Erythroblast (primary cell): ENCODE measurements at places on chromosomes 4 and X.

DNA sequence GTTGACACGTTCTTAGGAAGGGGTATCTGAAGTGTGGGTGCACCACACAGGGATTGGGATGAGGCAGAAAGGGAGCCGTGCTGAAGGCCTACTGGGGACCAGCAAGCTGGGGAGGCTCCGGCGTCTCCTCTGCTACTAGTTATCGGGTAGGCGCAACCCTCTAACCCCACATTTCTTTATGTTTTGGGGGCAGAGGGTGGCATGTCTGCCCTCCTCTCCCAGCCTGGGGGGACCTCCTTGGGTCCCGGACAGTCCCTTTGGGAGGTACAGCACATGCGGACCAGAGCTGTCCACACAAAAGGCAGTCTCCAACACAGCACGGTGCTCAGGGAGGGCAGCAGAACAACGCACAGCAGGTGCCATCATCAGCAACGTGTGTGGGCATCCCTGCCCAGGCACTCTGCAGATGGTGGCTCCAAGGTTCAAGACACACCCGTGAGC, 33.2 kb downstream of the WDR1 start:
- DNase-seq, result no peak

- DNase-seq, result no peak
Measured at GRCh38 chrX:10471418-10471817, 149.0 kb downstream of the MID1 start.

DNA sequence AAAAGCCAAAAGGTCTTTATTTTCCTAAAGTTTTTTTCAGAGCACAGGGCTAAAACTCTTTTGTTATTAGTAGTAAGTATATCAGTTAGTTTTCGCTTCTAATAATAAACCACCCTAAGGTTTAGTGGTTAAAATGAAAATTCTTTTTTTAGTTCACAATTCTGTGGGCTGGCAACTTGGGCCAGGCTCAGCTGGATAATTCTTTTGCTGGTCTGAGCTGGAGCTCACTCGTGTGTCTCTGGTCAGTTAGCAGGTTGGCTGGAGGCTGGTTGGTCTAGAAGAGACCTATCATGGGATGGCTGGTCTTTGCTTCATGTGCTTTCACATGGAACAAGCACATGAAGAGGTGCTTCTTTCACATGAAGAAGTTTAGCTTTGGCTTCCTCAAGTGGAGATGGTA, 227.1 kb upstream of the LCORL start:
- DNase-seq, result no peak

- DNase-seq, result no peak
Measured at GRCh38 chr4:85446141-85446861, 28.6 kb upstream of the ARHGAP24 start.

GRCh38 chr4:129823105-129823504, 727.2 kb downstream of the C4orf33 start:
- DNase-seq, result no peak

DNA sequence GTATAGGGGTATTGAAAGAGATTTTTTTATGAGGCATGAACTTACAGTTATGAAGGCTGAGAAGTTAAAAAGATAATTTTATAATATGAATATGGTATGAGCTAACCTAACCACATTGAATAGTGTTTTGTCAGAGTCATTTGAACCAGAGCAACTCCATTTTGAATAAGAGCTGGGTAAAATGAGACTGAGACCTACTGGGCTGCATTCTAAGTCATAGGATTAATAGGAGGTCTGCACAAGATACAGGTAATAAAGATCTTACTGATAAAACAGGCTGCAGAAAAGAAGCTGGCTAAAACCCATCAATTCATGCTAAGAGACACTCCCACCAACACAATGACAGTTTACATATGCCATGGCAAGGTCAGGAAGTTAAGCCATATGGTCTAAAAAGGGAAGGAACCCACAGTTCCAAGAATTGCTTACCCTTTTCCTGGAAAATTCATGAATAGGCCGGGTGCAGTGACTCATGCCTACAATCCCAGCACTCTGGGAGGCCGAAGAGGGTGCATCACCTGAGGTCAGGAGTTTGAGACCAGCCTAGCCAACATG, 209.2 kb downstream of the TECRL start:
- no peak for DNase-seq

DNA sequence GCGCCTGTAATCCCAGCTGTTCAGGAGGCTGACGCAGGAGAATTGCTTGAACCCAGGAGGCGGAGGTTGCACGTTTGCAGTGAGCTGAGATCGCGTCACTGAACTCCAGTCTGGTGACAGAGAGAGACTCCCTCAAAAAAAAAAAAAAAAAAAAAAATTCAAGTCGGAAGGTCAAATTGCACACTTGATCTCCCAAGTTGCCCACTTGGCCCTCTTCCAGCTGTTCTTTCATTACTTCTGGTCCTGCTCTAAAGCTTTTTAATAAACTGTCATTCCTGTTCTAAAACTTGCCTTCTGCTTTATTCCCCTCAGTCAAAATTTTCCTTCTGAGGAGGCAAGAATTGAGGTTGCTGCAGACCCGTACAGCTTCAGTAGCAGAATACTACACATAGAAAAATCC, 2358.0 kb downstream of the ARAP2 start:
- no peak for DNase-seq

- no peak for DNase-seq
Measured at GRCh38 chrX:70421618-70422017, 1.5 kb upstream of the GDPD2 start.

- DNase-seq, result no peak
Measured at GRCh38 chrX:458631-459061, 71.9 kb upstream of the PPP2R3B start.

DNA sequence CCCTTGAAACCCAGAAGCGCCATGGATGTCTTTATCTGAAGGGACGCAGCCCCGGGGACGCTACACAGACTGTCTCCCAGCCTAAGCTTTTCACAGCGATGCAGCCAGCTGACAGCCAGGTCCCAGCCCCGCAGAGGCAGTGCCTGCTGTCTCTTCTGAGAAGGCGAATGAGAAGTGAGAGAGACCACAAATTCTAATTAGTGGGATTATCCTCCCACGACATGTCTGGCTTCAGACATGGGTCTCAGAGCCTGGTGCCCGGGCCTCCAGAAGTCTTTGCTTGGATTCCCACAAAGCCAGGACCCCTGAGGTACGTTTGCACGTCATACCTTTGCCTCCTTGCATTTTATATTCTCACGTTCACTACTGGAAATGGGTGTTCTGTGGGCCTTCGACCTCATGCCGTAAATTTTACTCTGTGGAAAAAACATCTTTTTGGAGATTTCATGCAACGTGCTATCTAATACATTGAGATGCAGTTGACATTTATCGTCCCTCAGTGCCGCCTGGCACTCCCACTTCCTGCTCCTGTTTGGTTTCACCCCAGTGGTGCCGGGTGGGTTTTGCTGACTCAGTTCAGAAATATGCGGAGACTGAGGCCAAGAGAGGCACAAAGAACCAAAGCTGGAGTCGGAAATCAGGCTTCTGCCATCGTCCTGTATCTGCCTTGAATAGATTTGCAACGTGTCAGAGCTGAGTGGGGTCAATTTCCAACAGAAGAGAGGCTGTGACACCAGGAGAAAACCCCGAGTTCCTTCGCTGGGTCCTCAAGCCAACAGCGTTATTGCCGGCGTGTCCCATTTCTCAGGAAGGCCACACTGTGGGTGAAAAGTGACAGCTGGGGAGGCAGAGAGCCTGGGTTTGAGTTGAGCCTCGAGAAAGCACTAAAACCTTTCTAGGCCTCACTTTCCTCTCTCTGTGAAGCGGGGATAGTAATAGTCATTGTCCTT, 114.4 kb downstream of the STK32B start:
- DNase-seq, result no peak

DNA sequence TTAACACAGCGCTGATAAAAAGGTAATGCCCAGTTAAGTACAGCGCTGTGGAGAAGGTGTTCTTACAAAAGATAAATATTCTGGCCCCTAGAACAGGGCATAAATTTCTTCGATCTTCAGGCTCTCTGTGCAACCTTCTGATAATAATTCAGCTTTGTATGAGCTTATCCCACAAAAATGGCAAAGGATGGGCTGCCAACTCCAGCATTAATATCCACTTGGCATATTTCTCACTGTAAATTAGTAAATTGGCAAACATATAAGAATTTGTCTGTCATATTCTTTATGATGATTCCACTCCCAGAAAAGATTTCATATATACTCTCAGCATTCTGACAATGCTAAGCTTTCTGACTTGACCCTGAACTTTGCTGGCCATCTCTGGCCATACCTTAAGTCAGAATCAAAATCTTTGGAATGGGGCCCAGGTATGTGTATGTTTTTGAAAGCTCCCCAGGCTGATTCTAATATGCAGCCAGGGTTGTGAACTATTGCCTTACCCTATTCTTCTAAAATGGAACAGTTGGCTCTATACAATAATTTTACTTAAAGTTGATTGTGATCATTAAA, 134.8 kb downstream of the FRYL start:
- no peak for DNase-seq

- no peak for DNase-seq
Measured at GRCh38 chrX:104018126-104018525, 4.6 kb upstream of the H2BW1 start.

DNA sequence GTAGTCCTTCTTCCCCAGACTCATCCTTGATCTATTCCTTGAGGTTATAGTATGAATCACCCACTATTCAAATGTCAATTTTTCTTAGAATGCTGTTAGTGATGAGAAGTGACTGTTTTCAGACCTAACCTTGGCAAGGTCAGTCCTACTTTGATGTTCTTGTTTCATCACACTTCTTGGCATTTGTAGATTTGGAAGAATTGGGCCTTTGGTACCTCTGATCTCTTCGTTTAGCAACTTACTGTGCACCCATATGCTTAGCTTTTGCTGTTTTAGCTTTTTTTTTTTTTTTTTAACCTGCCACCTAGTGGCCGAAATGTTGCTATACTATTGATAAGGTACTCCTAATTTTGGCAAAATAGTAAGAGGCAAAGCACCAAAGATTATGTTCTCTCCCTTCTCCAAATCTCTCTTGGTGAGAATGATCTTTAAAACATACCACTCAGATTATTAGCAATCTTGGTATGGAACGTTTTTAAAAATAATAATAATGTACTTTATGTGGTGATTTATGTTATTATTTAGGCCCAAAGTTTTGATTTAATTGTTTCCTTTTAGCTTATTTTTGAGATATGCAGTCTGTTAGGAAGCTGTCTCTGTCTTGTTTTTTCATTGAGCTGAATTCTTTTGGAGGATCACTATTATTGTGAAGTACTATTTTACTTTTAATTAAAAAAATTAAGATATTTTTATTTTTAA, 16.6 kb downstream of the DCK start:
- DNase-seq, result peak; percentile 66

DNA sequence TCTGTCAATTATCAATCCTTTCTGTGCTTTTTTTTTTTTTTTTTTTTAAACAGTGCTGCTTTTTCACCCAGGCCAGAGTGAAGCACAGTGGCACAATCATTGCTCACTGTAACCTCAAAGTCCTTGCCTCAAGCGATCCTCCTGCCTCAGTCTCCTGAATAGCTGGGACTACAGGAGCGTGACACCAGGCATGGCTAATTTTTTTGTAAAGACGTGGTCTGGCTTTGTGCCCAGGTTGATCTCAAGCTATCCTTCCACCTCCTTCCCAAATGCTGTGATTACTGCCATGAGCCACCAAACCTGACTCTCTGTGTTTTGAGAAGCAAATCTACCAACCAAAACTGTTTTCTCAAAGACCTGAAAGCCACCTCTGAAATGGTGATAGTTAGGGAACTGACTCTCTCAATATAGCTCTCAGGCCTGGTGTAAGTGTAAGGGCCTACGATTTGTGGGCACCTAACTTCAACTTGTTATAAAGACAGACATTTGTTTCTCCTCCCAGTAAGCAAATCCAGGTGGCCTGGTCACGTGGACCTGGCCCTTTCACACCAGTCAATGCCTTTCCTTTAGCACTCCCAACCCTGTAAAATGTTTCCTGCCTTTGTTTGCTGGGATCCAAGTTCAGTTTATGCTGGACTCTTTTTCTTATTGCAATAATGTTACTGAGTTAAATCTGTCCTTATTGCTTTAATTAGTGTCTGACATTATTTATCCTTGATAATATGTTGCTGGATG, 2015.9 kb downstream of the PCDH7 start:
- DNase-seq, result no peak

DNA sequence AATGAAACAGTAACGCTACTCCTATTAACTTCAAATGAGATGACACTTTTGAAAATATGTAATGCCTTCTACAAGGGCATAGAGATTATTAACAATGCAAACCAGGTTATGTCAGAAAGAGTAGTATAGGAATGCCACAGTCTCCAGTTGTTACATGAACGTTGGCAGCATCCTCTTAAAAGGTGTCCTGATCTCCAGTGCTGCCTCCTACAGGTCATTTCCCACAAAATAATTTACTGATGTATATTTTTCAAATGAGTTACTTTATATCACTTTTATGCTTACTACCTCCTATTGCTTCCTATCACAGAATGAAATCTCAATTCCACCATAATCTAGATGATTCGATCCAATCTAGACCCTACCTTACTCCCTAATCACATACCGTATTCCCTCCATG, 195.2 kb upstream of the EPHA5 start:
- peak; percentile 1 for DNase-seq

GRCh38 chrX:95435198-95435597, 1249.4 kb upstream of the DIAPH2 start:
- DNase-seq, result no peak

DNA sequence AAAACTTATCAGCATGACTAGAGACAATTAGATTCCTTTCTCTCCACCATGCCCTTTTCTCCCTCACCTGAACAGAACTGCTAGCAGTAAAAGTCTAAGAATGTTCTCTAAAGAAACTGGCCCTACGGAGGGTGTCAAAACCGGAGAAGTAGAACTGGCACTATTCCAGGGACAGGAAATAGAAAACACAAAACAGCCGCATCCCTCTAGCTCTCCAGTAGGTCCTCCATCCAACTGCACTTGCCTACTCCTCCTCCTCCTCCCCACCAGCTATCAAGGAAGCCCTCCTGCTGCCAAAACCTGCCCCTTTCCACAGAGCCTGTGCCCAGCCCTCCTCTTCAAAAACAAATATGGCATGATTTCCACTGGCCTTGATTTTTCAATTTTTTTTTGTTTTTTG, 28.4 kb downstream of the FUNDC1 start:
- no peak for DNase-seq

DNA sequence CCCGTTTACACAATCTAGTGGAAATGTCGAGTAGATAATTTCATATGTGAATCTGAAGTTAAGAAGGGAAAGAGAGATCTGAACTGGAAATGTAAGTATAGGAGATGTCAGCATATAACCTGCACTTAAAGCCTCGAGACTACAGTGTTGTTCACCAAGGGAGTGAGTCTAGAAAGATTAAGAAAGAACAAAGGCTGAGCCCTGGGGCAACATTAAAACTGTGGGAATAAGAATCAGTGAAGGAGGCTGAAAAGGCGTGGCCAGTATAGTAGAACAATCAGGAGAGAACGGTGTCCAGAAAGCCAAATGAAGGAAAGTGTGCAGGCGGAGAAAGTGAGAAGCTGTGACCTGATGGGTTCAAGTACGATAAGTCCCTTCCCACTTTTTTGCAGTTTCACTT, 118.8 kb upstream of the TENM3 start:
- DNase-seq, result no peak

DNA sequence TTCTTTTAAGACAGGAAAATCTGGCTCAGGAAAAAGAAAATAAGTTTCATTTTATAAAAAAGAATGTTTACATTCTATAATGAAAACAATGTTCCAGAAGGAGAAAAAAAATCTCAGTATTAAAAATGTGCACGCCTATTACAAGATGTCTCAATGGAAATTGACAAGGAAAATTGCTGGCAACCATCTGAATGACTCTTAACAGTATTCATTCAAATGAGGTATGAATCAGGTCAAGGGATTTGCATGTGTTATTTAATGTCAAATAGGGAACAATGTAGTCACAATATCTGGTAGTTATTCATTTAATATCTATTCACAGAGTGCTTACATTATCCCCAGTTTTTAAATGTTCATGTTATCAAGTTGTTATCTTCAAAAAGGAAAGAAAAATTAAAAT, 208.4 kb upstream of the TRAM1L1 start:
- no peak for DNase-seq
